ENCODE measurements at places on chromosomes 2 and 18. TPM values are rescaled to one million over a fixed set of nuclear protein-coding genes. Genes with fewer than 3 reads are reported as not detected.

DNA sequence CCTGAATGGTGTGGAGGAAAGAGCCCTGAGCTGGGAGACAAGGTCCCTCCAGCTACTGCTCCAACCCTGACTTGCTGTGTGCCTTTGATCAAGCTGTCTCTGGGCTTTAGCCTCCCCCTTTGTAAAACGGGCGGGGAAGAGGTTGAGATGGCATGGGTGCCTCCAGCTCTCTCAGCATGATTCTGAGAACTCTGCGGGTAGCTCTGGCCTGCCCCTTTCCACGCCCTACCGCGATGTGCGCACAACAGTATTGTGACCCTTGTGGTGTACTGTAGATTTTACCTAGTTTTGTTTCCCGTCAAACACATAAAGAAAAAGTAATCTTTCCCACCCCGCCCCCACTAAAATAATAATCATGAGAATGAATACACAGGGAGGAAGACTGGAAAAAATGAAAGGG lies 5.3 kb downstream of the CD8A start:
- H3K27ac ChIP-seq = no peak overlapping the region
- no peak for DNase-seq
- H3K36me3 ChIP-seq = no peaks in the 10 kb centered on the region
- no peak overlapping the region for H3K4me3 ChIP-seq

DNA sequence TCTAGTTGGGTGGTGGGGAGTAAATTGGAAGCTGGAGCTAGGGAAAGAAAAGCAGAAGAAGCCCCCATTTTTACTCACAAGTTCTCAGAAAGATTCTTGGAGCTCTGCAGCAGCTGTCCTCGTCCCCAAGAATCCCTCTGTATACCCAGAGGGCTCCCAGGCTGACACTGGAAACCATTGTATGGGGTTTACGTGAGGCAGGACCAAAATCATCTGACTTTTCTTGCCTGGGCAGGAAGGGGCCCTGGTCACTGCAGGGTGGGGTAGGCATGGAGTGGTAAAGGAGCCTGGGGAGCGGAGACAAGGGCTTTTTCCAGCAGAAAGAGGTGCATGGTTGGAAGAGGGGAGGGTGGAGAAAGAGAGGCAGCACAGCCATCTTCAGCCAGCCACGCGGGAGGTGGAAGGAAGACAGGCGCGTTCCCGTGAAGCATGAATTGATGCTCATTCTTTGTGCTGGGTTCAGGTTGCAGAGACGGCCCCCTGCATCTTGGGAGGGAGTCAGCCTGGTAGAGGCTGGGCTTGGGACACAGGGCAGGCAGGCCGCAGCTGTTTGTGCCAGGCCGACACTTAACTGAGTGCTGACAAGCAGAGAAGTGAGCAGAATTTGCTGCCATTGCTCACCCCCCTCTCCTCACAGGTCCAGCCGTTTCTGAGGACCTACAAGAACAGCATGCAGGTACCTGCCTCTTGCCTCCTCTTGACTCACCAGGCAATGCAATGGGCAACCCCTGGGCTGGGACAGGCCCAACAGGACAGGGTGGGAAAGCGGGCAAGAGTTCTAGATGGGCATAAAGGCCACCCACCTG lies 94.8 kb downstream of the PLB1 start:
- H3K27me3 ChIP-seq = no peaks in the 10 kb centered on the region
- no peak overlapping the region for H3K27ac ChIP-seq
- no peaks in the 10 kb centered on the region for H3K36me3 ChIP-seq
- H3K4me3 ChIP-seq = no peak overlapping the region
- no peak for DNase-seq

- no peaks in the 10 kb centered on the region for H3K36me3 ChIP-seq
- no peak for DNase-seq
- H3K27me3 ChIP-seq = no peaks in the 10 kb centered on the region
These were observed 278.2 kb upstream of the COL3A1 start for GRCh38 chr2:188695953-188696352.

The TM4SF20 gene
- not detected for total RNA-seq

The REG3A gene
- total RNA-seq = not detected

All from heart left ventricle (tissue), 16 donors.